ENCODE measurements at places on chromosomes 3 and 15.
A peak's percentile ranks its signal among the peaks of the same experiment; 100 is the strongest.

- DNase-seq, result no peak
Observed at GRCh38 chr15:75063338-75063737, 39.9 kb downstream of the PPCDC start.

DNA sequence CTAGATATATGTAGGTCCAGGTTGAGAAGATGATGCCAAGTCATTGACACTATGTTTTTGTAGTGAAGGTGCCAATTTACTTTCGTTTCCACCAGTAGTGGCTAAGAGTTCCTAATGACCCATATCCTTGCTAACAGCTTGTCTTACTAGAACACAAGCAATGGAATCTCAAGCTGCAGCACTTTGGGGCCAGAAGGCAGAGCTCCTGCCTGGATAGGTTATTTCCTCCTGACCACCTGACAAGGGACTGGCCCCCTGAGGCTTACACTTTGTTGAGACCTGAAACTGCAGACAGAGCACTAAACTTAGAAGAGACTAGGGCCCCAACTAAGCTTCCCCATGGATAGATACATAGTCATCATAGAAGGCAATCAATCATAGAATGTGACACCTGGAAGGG, 11.7 kb downstream of the ONECUT1 start:
- DNase-seq, result no peak

- no peak for DNase-seq
Observed at GRCh38 chr3:50195501-50196252, 4.3 kb downstream of the GNAT1 start.

GRCh38 chr3:13618836-13619235, 69.9 kb downstream of the FBLN2 start:
- DNase-seq, result no peak

GRCh38 chr3:128357538-128357937, 109.2 kb downstream of the DNAJB8 start:
- no peak for DNase-seq

- DNase-seq, result no peak
Observed at GRCh38 chr3:184734903-184735701, 23.2 kb upstream of the MAGEF1 start.

DNA sequence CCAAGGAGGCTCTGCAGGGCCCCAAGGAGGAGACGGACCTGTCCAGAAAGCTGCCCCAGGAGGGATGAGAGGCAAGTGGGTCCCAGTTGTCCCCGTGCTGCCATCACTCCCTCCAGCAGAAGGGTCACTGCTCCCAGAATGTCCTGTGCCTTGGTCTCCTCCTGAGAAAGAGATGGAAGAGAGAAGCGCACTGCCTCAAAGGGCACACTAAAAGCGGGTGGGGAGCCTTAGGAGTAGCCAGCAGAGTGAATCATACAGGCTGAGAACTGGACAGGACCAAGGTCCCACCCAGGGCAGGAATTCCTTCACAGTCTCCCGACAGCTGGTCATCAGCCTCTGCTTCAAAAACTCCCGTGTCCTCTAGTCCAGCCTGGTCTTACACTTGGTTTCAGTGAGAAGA, 4.6 kb downstream of the THPO start:
- DNase-seq, result no peak

DNA sequence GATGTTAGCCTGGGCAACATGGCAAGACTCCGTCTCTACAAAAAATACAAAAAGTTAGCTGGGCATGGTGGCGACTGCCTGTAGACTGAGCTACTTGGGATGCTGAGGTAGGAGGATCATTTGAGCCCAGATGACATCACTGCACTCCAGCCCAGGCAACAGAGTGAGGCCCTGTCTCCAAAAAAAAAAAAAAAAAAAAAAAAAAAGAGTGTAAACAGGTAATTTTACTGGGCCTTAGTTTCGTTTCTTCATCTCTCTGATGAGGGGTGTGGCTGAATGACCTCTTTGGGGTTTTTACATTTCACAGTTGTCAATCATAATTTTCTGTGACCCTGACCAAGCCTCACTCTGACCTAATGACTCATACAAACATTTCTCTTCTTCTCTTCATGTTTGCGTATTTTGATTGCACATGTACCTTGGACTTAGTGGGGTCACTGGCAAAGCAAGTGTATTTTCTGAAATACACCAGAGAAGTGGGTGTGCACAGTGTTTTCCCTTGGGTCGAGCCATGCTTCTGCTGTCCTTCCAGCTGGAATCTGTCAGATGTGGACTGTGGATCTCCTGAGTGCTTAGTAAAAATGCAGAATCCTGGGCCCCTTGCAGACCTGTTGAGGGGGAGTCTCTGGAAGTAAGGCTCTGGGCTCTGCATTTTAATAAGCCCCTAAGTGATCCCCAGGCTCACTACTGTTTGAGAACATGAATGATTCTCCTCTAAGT, 140.5 kb downstream of the FNDC3B start:
- no peak for DNase-seq

DNA sequence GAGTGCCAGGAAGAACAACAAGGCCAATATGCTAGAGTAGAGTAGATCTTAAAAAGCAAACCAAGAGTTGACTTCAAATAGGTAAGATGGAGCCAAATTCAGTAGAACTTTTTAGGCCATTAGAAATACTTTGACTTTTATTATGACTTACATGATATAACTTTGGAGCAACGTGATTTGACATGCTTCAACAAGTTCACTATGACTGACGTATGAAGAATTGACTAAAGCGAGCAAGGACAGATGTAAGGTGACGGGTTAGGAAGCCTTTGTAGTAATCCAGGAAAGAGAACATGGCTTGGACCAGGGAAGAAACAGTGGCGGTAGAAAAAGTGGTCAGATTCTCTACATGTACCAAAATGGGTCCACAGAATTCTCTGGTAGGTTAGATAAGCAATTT, 4.9 kb upstream of the ZNF385D start:
- no peak for DNase-seq

GRCh38 chr3:55468251-55468650, 18.9 kb downstream of the WNT5A start:
- no peak for DNase-seq

DNA sequence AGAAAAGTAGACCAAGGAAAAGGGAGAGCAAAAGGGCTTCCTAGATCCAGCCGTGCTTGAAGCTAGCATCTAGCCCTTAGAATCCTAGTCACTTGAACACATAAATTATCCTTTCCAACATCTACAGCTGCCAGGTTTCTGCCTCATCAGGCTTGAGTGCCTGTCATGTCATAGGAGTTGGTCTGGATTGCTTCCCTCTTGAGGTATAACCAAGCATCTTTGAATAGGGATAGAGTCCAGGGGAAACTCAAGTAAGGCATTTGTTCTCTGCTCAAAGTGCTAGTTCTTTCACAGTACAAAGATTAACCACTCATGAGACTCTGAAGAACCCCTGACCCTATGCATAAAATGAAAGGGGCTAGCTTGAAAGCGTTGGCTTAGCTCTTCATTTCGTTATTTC, 72.3 kb downstream of the SLCO3A1 start:
- DNase-seq, result no peak

DNA sequence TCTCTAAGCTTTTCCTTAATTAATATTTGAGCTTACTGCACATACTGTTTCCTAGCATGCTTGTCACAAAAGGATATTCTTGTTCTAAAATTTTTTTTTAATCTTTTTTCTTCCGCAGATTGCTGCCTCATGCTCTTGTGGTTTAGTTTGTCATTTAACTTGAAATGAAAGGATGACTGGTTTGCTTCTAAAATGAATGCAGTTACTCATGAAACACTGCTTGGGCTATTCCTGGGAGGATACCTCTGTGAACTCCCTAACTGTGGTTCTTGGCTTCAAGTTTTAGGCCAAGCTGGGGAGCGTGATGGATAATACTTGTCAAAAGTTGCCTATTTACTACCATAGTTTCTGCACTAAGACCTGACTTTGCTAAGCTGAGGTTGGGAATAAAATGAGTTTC, 64.0 kb downstream of the USP13 start:
- DNase-seq, result peak; percentile 73

GRCh38 chr15:57286446-57287122, 89.7 kb upstream of the CGNL1 start:
- no peak for DNase-seq

- DNase-seq, result no peak
Observed at GRCh38 chr3:179949412-179949811, 87.3 kb downstream of the PEX5L start.

DNA sequence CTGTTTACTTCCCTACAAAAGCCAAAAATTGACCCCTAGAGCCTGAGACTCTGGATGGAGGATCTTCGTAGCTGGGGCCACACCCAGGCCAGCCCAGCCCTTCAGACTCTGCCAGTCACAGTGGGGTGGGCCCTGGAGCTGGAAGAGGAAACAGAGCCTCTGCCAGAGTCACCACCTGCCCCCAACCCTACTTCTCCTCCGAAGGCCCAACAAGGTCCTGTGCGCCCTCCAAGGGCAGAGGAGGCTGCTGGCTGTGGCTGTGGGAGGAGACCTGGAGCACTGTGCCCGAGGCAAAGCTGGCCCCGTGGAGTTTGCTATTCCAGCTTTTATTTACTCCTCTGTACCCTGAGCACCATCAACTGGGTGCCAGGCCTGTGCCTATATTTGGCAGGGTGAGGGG, 19.0 kb downstream of the CISH start:
- no peak for DNase-seq

GRCh38 chr3:105553851-105554250, 187.1 kb downstream of the ALCAM start:
- no peak for DNase-seq

GRCh38 chr3:194893121-194893987, 207.7 kb downstream of the FAM43A start:
- DNase-seq, result no peak

DNA sequence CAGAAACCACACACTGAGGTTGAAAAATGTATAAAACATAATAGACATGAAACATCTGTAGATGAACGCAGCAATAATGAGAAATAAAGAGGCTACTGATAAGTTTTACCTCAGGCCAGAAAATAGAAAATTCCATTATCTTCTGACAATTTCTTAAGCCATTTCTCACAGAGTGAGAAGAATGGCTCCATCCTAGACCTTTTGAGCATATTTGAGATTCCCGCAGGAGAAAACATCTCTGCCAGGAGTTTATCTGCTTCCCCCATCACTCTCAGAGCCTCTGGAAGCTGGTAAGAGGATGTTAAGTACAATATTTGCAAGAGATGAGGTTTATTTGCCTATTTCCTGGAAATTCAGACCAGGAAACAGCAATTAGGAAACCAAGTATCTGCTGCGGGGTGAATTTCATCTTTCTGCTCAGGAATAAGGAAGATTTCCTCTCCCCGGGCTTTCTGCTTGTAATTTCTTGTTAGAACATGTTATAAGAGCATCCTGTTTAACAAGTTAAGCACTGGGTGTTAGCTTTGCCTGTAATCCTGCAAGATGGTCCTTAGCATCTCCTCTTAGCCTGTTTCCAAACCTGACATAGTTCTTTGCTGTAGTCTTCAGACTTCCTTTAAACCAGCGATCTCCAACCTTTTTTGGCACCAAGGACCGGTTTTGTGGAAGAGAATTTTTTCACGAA, 54.8 kb downstream of the ATP13A4 start:
- no peak for DNase-seq

DNA sequence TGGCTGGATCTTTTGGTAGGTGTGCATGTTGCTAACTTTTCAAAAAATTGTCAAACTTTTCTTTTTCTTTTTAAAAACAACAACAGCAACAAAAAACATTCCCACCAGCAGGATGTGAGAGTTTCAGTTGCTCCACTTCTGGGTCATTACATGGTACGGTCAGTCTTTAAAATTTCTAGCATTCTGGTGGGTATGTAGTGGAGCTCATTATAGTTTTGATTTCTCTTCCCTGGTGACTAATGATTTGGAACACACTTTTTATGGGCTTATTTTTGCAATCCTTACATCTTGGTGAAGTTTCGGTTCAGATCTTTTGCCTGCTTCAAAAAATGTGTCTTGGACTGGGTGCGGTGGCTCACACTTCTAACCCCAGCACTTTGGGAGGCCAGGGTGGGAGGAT, 19.3 kb downstream of the ATP1B3 start:
- DNase-seq, result peak; percentile 37

DNA sequence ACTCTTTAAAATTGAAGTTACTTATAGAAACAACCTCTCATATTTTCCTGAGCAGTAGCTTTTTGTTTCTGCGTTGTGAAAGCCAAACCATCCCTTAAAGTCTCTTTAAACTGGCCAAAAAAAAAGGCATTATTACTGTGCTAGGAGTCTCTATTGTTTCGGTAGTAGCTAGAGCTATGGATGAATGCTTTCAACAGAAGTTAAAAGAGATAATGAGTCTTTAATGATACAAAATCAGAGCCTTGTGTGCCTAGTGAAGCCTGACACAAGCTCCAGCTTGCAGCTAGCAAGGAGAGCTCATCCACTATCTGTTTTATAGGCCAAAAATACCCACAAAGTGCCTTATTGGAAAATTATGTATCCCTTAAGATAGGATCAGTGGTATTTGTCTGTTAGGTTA, 360.4 kb upstream of the CDIN1 start:
- DNase-seq, result no peak

DNA sequence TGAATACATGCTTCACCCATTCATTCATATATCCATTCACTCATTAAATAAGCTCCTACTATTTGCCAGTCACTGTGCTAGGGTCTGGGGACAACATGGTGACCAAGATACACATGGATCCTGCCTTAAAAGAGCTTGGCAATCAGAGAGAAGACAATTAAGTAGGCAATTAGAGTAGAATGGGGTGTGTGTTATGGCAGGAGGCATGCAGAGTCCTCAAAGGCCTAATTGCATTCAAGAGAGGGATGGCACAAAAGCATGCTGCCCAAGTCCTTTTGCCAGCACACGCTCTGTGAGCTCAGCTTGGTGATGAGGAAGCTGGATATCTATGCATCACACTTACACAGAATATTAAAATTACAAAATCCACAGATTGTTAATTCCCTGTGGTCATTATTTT, 2.8 kb upstream of the PRICKLE2 start:
- DNase-seq, result no peak

GRCh38 chr3:143612541-143612940, 235.7 kb downstream of the SLC9A9 start:
- no peak for DNase-seq

DNA sequence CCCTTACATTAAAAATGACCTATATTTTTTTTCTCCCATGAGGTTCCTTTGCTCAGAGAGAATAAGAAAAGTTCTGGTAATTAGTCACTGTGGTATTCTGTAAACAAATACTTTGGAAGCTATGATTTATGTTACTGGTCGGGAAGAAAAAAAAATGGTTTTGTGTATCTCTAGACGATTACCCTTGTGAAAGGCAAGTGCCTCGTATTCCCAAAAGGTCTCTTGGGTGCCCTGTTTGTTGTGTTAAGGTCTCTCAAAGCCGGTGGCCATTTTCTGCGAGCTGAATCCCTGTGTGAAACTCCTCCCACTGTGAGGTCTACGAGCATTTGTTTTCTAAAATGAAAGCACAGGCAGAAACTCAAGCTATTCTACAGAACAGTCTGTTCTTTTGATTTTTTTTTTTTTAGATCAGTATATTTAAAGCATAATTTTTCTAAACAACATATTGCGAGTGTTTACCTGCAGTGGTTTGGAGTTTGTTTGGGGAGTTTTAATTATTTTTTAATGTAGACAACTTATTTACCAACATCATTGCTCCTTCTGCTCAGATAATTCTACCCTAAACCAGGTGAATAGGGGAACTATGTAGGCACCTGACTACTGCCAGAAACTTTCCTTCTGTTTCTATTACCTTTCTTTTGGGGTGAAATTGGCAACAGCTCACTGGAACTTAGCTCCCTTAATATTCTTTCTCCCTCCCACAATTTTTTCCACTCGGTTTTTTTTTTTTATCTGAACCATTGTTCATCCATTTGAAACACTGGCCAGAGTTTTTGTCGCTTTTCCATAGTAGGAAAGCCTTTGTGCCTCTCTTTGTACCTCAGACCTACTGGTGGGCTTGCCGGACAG, 44.0 kb downstream of the ZBTB38 start:
- peak; percentile 63 for DNase-seq

GRCh38 chr3:151281671-151282324, 3.5 kb upstream of the P2RY14 start:
- no peak for DNase-seq
